SHP77 (cell line): ENCODE measurements at places on chromosomes 4 and X.

GRCh38 chr4:62709618-62710252 lies 1509.6 kb downstream of the ADGRL3 start:
- DNase-seq: peak; percentile 57

- DNase-seq: no peak
Measured at GRCh38 chr4:176149680-176150355, 45.6 kb downstream of the SPATA4 start.

- peak; percentile 76 for DNase-seq
Measured at GRCh38 chrX:48917139-48918001, 1.5 kb downstream of the PIM2 start.

DNA sequence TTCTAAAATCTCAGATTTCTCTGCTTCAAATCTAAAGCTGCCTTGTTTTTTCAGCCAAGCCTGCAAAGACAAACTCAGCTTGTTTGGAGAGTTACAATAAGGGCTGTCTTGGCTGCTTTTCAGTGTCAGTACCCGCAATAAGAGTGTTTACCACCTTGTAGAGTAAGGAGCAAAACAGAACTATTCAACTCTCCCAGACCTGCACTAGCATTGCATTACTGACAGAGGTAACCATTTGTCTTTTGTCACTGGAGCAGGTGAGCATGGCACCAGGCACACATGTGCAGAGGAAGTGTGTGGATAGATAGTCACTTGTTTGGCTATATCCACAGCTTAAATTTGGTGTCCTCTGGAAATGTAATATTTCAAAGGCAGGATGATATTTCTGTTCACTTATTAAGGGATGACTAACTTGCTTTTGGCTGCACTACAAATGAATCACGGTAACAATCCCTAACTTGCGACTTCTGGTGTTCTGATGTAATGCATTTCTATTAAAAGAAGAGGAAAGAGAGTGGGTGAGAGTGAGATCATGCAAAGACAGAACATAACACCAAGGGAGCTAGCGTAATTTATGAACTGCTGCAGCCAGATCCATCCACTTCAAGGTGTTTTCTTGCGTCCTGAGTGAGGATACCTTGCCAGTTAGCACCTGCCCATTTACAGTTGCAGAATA lies 38.6 kb downstream of the PTCHD1 start:
- DNase-seq: no peak

- DNase-seq: no peak
Measured at GRCh38 chr4:142274137-142274536, 572.0 kb downstream of the INPP4B start.

DNA sequence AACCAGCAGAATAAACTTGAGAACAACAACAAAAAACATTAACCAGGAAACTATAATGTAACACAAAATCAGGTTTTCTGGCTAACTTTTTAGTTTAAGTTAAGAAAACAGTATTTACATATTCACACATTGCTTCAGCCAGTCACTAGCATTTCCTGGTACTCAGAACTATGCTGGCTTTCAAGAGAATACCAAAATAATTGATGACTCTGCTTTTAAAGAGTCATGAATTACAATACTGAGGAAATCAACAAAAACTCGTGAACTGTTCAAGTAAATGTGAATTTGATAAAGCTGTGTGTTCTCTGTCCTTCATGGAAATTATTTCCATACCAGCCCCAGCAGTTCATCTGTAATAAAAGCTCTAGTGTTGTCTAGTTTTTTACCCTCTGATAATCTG lies 27.4 kb downstream of the PRSS12 start:
- no peak for DNase-seq

DNA sequence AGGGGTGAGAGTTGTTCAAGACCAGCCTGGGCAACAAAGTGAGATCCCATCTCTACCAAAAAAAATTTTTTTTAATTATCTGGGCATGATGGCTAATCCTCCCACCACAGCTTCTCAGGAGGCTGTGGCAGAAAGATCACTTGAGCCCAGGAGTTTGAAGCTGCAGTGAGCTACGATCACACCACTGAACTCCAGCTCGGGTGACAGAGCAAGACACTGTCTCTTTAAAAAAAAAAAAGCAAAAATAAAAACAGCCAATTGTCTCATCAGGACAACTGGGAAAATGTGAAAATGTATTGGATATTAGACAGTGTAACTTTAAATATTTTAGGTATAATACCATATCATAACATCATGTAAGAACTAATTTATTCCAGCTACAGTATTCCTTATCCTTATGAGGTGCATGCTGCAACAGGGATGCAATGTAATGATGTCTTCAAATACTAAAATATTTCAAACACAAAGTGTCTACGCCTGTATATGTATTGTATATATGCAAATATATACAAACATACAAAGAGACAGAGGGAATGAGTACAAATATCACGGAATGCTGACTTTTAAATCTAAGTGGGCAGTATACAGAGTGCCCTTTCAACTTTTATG lies 17.2 kb downstream of the FAM13A start:
- no peak for DNase-seq

DNA sequence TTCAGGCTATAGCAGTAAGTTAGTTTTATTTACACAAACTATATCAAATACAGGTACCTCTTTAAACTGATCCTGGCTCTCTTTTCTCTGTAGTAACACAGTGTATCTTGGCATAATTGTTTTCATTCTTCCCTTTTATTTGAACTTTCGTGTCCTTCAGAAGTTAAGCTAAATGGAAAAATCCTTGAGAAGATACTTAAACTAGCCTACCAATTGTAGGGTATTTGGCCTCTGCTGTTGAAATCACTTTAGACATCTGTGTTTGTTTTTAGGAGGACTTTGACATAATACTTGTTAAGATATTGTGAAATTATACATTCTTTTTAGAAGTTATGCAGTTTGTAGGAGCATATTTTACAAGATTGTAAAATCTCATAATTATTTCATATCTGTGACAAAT lies 90.3 kb upstream of the GK2 start:
- DNase-seq: no peak

DNA sequence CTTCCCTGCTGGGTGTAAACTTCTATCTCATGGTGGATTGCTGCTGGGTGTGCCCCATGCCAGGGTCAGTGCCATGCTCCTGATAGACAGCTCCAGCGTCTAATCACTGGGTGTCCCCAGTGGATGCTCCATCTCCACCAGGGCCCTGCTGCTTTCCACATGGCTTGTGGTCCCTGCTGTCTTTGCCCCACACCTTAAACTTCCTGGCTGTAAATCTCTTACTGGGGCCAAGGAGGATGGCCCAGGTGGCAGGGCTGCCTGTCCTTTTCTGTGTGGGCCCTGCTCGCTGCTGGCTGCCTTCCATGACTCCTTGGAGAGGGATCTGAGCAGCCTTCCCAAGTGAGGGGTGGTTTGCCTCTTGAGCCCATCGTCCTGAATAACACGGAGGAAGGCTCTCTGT lies 51.8 kb downstream of the RGS12 start:
- no peak for DNase-seq

- no peak for DNase-seq
Measured at GRCh38 chrX:3262901-3263300, 83.6 kb downstream of the MXRA5 start.

DNA sequence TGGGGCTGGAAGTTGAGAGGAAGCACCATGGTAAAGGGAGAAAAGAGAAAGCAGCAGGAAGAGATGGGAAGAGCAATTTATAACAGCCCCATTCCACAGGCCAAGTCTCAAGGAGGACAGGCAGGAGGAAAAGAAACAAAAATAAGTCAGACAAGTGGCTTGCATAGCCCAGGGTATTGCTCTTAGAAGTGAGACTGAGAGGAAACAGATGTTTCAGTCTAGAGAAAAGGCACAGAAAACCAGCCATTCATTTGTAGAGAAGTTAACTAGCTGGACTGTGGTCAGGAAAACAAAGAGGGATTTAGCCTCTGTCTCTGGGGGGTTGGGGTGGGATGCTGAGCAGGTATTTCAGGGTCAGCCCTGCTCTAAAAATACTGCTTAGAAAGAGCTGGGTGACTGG lies 175.0 kb upstream of the ARHGEF9 start:
- DNase-seq: no peak

- DNase-seq: no peak
Measured at GRCh38 chr4:15690020-15690809, 8.6 kb downstream of the FAM200B start.

GRCh38 chr4:156195914-156196313 lies 242.2 kb upstream of the CTSO start:
- DNase-seq: no peak

- no peak for DNase-seq
Measured at GRCh38 chrX:130376077-130376476, 9.4 kb downstream of the GPR119 start.

DNA sequence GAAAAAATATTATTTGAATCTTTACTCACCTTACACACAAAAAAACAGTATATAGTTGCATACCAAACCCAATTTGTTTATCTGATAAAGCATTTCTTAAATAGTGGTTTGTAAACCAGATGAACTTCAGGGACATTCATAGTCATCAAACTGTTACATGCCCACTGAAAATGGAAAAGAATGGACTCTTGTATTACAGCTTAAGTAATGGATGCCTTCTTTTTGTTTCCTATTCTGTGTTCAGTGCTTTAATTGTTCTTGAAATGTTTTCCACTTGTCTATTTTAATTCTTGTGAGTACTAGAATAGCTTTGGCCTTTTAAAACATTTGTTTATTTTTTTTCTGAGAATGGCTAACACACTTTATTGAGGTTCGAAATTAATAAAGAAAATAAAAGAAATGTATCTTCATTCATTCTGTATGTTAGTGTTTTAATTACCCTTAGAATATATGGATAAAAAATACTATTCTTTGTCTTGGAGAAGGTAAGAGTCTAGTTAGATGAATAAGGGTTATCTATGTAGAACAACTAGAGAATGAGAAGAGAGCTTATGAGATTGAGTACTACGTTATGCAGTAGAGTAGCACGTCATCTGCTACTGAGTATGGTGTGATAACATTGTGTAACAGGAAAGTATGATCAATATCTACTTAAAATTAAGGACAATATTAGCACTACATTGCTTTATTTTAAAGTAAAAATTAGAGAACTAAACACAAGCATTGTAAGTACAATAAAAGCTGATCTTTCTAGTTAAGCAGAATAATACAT lies 9.9 kb downstream of the CPEB2 start:
- no peak for DNase-seq

DNA sequence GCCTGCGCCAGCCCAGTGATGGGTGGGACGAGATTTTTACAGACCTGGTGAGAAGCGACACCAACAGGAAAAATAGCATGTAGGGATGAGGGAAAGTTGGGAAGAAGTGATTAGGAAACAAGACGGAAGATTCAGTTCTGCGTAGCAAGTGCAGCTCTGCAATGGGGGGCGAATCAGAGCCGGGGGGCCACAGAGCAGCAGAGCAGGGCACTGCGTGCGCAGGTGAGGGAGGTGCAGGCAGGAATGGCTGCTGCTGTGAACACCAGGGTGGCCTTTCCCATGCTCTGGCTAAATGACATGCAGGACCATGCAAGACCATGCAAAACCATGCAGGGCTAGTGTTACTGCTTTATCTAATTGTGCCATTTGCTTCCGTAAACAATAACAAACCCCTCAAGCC lies 442.7 kb upstream of the FRG1 start:
- DNase-seq: no peak

DNA sequence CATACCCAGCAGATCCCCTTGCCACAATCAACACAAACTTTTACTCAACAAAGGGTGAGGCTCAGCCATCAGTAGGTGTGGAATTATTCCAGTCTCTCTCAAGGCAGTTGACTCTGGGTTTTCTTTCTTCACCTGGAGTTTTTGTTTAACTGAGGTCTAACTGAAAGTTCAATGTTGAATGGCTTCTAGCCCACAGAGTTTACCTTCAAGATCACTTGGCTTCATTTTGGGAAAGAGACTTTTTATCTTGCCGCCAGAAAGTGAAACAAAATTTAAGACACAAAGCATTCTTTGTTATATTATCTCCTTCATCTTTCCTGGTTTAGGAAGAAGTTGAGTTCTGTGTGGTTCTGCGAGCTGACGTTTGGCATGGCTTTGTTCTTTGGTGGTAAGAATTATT lies 83.8 kb upstream of the RASGEF1B start:
- DNase-seq: no peak

DNA sequence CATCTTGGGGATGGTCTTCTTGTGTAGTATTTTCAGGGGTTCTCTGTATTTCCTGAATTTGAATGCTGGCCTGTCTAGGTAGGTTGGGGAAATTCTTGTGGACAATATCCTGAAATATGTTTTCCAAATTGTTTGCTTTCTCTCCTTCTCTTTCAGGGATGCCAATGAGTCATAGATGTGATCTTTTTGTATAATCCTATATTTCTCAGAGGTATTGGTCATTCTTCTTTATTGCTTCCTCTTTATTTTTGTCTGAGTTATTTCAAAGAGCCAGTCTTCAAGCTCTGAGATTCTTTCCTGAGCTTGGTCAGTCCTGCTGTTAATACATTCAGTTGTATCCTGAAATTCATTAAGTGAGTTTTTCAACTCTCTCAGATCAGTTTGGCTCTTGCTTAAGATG lies 73.1 kb downstream of the MAMLD1 start:
- no peak for DNase-seq

DNA sequence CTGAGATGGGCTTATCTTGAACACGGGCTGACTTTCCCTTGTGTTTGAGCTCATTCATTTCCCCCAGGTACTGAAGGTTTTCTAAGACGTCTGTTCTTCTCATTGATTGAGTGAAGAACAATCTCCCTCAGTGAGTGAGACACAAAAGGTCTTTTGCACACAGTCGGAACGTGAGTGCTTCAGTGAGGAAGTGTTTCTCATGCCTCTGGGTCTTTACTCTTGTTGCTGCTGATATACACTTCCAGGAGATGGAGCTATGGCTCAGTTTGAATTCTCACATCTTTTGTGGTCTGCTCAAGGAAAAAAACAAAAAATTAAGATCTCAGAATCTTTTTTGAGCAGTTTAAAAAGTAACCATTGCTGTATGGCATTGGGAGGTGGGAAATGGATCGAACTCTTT lies 981.9 kb upstream of the TENM3 start:
- DNase-seq: no peak

GRCh38 chr4:146981651-146982050 lies 36.0 kb upstream of the TTC29 start:
- DNase-seq: no peak

DNA sequence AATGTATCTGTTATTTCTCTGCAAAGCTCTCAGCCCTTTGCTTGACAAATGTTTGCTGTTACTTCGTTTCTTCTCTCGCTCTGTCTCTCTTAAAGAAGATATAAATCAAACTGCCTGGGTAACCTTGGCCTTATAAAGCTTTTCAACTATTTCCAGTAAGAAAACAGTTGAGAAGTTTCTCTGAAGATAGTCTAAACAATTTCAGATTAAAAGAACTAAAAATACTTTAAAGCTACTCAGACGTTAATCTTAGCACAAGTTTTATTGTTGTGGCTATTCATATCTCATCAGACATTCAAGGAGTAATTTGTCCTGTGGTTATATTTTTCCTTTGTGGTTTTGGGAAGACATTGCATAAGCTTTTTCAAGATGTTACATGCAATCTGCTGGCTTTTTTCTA lies 22.6 kb downstream of the HOPX start:
- DNase-seq: no peak
